ENCODE measurements at places on chromosomes 7 and 10.
A peak's percentile ranks its signal among the peaks of the same experiment; 100 is the strongest.

DNA sequence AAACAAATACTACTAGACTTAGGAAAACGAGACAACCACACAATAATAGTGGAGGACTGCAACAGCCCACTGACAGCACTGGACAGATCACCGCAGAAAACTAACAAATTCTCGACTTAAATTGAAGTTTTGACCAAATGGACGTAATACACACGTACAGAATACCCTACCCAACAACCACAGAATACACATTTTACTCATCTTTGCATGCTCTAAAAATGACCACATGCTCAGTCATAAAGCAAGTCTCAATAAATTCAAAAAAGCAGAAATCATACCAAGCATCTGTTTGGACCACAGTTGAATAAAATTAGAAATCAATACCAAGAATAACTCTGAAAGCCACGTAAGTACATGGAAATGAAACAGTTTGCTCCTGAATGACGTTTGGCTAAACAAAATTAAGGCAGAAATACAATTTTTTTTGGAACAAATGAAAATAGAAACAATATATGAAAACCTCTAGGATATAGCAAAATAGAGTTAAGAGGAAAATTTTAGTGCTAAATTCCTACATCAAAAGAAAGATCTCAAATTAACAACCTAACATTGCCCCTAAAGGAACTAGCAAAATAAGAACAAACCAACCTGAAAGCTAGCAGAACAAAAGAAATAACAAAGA lies 30.6 kb downstream of the MAPK8 start:
- DNase-seq = no peak

DNA sequence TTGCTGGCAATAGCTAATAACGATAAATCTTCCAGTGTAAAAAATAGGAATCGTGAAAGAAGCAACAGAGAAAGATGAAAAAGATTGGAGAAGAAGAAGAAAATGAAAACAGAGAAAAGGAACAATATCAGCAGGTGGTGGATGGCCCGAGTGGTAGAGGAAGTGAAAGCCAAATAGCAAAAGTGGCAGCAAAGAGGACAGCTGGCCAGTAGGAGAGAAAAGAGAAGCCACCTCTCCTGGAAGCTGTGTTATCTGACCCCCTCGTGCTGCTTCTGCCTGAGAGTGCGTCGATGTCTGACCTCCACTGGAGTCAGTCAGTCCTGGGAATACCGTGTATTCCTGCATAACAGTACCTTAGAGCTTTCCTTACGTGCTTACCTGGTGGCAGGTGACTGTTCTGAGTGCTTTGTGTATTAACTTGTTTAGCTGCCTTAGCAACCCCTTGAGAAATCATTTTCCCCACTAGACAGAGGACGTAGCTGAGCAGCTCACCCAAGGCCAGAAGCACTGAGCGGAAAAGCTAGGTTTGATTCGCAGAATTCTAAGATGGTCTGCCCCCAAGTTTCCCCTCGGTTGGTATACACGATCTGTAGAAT lies 88.3 kb downstream of the CHN2 start:
- DNase-seq = no peak

DNA sequence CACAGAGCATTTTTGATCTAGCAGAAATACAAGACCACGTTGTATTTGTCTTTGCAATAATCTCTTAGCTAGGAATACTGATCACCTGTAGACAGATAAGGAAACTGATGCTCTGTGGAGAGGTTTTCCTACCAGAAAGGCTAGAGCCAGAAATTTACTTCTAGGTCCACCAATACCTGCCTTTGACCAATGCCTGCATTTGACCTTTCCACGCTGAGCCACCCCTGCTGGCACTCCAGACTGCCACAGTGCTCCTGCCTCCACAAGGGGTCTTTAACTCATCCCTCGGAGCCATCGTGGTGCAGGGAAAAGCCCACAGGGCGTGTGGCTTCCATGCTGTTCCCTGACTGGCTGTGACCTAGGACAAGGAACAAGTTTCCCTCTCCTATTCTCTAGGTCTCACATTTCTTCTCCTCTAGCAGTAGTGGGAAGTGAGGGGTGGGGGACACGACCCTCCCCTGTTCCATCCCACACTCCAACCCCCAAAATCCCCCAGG lies 1.5 kb upstream of the ELN start:
- DNase-seq = no peak

GRCh38 chr10:9253121-9253520 lies 1198.6 kb downstream of the GATA3 start:
- no peak for DNase-seq

DNA sequence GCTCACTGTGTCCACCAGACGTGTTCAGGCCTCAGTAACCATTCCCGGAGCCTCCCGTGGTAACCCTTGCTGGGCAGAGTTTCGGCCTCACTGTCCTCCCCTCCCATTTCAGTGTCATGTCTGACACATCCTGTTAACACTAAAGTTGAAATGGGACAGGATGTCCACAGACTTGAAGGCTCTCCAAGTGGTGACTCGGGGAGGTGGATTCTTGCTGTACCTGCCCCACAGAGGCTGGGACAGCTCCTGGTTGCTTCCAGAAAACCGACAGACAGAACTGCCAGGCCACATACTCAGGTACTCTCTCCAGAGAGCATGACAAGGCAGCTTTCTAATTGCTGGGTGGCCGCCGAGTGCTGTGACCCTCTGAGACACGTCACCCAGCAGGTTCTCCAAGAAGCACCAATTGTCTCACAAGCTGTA lies 17.9 kb upstream of the CYTH3 start:
- DNase-seq = no peak

DNA sequence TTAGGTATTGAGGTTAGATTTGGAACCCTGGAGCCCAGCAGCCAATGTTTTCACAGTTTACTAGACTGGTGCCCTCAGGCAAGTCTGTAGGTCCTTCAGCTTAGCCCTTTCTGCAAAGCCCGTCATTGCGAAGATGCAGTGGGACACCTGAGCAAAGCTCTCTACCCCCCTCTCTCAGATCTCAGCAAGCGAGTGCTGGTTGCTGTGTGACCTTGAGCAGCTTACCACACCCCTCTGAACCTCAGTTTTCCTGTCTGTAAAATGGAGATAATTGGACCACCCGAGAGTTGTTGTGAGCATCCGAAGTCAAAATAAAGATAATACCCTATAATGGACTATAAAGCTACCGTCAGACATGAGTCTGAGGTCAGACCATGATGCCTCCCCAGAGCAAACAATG lies 3.7 kb downstream of the NPC1L1 start:
- no peak for DNase-seq

- DNase-seq = no peak
Observed at GRCh38 chr7:20401861-20402746, 71.4 kb downstream of the ITGB8 start.

GRCh38 chr7:51374936-51375335 lies 58.3 kb upstream of the COBL start:
- DNase-seq = no peak

- peak; percentile 63 for DNase-seq
Observed at GRCh38 chr10:124697837-124698544, 46.2 kb downstream of the FAM53B start.

GRCh38 chr7:113128031-113128430 lies 9.7 kb upstream of the SMIM30 start:
- DNase-seq = no peak

GRCh38 chr10:11401264-11402235 lies 209.9 kb downstream of the USP6NL start:
- no peak for DNase-seq

GRCh38 chr10:85606401-85606800 lies 760.2 kb downstream of the GRID1 start:
- DNase-seq = no peak

GRCh38 chr10:24652381-24652957 lies 71.2 kb downstream of the ARHGAP21 start:
- no peak for DNase-seq

DNA sequence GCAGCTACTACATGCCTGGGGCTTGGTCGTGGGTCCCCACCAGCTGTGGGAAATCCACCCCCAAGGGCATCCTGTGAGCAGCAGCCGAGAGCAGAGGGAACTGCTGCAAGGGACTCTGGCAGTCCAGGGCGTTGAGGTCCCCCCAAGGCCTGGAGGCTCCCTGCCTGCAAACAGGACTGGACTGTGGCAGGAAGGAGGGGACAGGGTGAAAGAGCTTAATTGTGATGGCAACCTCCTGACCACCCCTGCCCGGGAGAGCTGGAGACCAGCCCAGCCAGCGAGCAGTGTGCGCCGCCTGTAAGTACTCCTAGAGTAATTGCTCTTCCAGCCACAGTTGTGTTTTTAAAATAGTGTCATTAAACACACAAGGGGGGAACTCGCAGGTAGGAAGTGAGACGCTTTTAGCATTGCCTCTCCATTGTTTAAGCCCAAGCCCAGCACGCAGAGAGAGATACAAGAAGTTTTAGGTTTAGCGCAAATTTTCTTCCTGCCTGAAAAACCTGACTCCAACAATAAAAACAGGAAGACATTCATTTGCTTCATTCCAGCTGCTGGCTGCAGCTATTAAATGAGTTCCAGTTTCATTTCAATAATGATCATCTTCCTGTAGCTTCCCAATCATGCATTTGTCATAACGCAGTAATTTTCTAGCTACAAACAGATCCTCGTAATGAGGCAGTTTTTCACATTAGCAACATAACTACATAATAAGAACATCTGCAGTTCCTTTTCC lies 111.1 kb downstream of the EBF3 start:
- DNase-seq = no peak

DNA sequence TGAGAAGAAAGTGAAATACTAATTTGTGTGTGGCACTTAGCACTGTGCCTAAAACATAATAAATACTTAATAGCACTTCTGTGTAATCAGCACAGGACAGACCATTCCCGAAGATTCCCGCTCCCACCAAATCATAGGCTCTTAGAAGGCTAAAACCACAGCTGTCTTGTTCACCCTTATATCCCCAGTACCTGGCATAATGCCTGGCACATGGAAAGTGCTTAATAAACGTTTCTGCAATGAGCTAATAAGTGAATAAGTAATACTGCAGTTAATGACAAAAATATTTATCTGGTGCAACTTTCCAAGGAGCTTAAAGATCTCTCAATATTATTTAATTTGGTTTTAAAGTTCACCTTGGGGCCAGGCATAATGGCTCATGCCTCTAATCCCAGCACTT lies 43.2 kb downstream of the MTURN start:
- DNase-seq = no peak

- no peak for DNase-seq
Observed at GRCh38 chr10:132156382-132156781, 30.4 kb upstream of the DPYSL4 start.

- no peak for DNase-seq
Observed at GRCh38 chr7:51269321-51269720, 47.3 kb downstream of the COBL start.

DNA sequence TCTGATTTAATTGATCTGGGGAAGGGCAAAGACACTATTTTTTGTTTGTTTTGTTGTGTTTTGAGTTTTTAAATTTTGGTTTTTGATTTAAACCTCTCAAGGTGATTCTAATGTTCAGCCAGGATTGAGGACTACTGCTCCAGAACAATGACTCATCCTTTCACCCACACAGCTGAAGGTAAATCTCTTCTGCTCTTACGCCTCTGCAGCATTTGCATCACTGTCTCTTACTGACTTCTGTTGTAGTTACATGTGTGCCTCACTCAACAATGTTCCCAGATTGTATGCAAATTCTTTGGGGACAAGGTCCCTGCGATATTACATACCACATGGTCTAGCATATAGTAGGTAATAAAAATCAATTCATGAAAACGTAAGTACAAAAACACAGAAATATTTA lies 467.5 kb upstream of the LRRN3 start:
- no peak for DNase-seq

GRCh38 chr10:974785-975074 lies 13.5 kb upstream of the GTPBP4 start:
- DNase-seq = peak; percentile 56

GRCh38 chr10:53434413-53434812 lies 661.8 kb upstream of the MBL2 start:
- no peak for DNase-seq

All from upper lobe of right lung (tissue), 1 donor.